HT-29 (cell line): ENCODE measurements at places on chromosomes 2 and 18. TPM values are rescaled to one million over a fixed set of nuclear protein-coding genes. Genes with fewer than 3 reads are reported as not detected.

GALNT5 gene
- 0.70 and 1.1 TPM in 2 replicates for total RNA-seq

LYG2 gene
- not detected in 2 replicates for total RNA-seq

VAMP5 gene
- 2.7 and 10.4 TPM in 2 replicates for total RNA-seq

LRRFIP1 gene
- total RNA-seq, result 91.0 and 97.1 TPM in 2 replicates

GCG gene
- not detected in 2 replicates for total RNA-seq

SULT1C2 gene
- total RNA-seq, result not detected in 2 replicates

RFX8 gene
- not detected in 2 replicates for total RNA-seq

FAM110C gene
- total RNA-seq, result 33.7 and 33.9 TPM in 2 replicates

GRCh38 chr18:48594471-48595094, 55.8 kb downstream of the CTIF start:
- no peak for DNase-seq

DNA sequence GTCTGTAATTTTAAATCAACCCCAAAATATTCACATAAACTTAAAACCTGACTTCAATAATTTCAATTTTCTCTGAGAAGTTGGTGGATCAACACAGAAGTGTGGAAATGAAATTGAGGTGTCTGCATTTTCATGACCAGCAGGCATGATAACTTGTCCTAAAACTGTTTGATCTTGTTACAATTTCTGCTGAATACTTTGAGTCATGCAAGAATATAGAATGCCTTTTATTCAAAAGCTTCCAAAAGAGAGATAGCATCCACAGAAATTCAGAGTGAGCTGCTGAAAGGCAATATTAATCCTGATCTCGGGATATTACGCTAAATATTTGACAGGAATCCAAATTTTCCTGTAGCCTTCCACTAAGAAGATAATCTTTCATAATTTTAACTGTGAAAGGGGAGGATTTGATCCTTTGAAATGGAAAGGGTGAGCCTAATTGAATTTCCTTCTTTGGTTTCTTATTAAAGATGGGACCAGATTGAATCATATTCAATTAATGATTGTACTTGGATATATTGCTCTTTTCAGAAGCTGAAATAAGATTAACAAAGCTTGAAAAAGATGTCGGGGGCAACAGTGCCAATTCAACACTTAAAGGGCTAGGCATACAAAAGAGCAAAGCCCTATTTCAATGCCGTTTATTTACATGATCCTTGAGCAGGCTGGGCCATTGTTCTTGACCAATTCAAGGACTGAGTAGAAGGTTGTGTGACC, 129.3 kb downstream of the NCKAP5 start:
- no peak for DNase-seq

- no peak for DNase-seq
Observed at GRCh38 chr2:48113767-48114166, 207.5 kb upstream of the FBXO11 start.

DNA sequence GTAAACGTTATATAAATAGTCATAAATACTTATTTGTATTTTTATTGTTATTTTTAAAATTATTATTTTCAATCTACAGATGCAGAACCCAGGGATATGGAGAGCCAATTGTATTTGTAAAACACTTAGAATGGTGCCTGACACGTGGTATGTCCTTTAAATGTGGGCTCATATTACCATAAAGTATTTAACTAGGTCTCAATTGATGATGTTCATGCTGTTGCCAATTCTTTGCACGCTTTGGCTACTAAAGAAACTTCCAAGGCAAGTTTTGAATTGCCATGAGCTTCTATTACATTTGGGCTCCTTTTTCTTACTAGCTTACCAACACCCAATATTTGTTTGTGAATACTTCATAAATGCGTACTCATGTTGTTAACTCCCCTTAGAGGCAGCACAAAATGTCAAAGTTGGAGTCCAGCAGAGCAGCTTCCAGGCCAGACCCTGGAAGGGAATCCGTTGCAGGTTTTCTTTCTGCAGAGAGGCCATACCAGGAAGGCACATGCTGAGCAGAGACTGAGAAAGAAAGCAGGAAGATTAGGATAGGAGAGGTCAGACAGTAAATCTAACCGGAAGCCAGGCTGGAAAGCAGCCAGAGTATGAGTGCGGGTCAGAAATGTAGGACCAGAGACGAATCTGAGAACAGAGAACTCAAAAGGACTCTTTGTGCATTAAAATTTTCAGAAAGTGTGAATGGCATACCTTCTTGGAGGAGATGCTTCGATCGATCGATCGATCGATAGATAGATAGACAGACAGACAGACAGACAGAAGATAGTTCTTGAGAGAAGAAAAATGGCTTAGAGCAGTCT, 4.2 kb upstream of the NOSTRIN start:
- peak; percentile 28 for DNase-seq

DNA sequence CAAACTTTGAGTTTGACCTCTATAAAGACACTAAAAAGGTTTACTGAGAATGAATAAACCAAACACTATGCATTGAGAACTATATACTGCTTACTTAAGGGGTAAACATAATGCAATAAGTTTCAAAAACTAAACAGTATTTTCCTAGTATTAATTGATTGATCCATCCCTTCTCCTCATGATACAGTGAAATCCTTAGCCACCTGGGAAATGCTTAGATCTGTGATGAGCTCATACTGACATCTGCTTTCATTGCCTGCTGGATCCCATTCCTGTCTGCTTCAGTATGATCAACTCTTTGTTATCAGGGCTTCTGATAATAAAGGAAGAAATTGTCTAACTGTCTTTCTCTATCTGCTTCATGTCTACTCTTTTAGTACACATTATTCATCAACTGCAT, 74.9 kb upstream of the UBE2E3 start:
- DNase-seq, result no peak

DNA sequence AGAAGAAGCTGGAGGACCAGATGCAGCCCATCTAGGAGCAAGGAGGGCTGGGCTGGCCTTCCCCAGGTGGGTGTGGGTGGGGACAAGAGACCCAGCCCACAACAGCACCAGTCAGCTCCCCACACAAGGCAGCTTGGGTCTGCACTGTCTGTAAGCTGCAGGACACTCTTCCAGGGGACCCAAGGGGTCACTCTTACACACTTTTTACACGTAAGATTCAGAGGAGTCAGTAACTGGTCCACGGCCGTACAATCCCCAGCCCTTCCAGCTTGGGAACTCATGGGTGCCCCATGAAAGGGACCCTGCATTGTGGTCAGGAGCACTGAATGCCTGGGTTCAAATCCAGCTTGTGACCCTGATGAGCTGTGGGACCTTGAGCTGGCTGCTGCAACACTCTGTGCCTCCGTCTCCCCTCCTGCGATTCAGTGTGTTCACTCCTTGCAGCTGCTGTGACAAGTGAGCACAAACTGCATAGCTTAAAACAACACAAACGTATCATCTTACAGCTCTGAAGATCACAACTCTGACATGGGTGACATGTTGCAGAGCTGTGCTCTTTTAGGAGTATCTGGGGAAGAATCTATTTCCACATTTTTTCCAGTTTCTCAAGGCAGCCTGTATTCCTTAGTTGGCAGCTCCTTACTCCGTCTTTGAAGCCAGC, 11.1 kb upstream of the SLC66A3 start:
- DNase-seq, result no peak

GRCh38 chr18:42533009-42533575, 578.1 kb downstream of the PIK3C3 start:
- no peak for DNase-seq

- DNase-seq, result no peak
Observed at GRCh38 chr2:227765788-227766372, 20.2 kb downstream of the SCYGR8 start.

- DNase-seq, result no peak
Observed at GRCh38 chr2:143467011-143467410, 337.8 kb downstream of the ARHGAP15 start.

DNA sequence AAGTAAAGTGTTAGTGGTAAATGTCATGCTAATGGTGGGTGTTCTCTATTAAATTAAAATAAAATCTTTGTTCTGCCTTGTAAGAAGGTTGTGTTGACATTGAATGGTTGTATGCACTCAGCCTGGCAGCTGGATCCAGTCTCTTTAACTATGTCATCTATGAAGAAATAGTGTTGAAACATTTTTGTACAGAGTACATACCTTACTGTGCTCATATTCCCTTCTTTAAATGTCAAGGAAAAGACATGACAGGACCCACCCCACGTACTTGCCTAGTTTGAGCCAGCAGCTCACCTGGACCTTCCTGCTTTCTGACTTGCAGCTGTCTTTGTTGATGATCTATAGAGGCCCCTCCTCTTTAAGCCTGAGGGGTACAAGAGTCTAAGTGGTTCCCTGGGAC, 85.6 kb upstream of the ST3GAL5 start:
- no peak for DNase-seq

DNA sequence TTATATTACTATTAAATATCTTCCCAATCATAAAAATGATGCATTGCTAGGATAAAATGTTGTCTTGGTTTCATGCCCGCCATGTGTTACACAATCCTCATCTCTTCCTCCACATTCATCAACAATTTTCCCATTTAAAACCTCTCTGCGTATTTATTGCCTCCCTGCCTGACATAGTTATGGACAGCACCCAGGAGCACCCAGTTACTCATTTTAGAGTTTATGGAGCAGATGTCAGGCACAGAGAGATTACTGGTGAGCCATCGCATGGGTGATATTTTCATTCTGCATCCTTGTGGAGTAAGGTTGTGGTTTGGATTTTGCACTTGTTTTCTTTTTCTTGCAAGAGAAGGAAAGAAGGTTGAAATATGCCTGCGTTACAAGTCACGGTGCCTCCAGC, 116.7 kb upstream of the NPAS2 start:
- no peak for DNase-seq

- no peak for DNase-seq
Observed at GRCh38 chr2:85748985-85749875, 4.6 kb upstream of the ATOH8 start.

DNA sequence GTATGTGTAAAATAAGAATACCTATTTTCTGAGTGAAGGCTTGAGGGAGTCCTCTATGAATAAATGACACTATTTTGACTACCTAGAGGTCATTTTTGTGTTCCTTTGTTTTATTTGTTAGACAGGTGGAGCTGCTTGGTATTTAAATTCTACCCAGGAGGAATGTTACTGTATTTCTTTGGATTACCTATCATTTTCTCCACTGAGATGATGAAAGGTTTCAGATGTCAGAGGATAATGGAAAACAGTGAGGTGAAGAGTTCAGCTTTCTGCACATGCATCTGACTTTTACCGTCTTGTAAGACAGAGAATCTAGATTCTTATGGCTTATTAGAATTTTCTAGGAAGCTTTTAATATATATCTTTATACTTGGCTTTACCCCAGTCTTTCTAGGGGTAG, 689.8 kb upstream of the NXPH2 start:
- DNase-seq, result no peak

DNA sequence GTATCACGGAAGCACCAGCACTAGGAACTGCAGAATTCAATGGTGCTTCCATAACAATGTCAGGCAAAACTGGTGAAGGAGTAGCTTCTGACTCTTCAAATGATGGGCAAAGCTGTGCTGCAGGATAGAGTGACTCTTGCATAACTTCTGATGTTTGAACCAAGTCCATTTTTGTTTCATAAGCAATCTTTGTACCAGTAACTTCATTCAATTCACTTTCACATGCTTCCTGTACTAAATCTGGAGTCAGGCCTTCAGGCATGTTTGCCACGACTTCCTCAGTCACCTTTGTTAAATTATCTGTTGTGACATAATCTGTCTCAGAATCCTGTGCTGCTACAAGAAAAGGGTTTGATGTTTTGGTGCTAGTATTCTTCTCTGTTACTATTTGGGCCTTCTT, 24.0 kb downstream of the RTN4 start:
- no peak for DNase-seq

GRCh38 chr18:58194028-58194427, 150.0 kb downstream of the NEDD4L start:
- DNase-seq, result peak; percentile 39

- DNase-seq, result peak; percentile 12
Observed at GRCh38 chr2:83665894-83666293, 793.2 kb downstream of the SUCLG1 start.

GRCh38 chr2:100645695-100646429, 83.1 kb downstream of the PDCL3 start:
- no peak for DNase-seq

DNA sequence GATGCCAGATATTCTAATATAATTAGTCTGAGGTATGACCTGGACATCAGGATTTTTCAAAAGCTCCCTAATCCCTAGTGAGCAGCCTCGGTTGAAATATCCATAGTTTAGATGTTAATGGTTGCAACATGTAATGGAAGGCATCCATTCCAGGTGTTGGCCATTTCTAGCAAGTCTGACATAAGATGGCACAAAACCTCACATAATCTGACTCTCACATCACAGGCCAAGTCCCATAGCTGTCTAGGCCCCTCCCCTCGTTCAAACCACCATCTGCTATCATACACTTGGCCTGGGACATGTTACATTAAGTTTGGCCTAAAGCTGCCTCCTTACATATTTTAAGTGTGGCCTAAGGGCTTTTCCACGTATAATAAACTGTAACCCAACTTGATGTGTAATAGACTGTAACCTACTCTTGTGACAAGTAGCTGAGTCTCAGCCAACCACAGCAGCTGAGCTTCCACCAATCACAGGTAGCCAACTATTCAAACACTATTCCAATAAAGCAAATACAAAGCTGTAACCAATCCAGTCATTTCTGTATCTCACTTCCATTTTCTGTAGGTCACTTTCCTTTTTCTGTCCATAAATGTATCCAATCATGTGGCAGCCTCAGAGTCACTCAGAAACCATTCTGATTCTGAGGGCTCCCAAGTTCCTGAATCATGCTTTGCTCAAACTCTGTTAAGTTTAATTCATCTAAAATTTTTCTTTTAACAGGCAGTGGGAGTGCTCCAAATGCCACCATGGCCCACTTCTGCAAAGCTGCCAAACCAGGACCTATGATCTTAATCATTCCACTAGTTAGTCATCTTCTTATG, 59.4 kb downstream of the ADD2 start:
- no peak for DNase-seq
